ENCODE measurements at places on chromosomes 7 and 10.

- no peak for DNase-seq
These were observed 97.9 kb downstream of the DNAJB6 start for GRCh38 chr7:157434701-157435100.

GRCh38 chr7:44889086-44889781 lies 3.9 kb upstream of the PURB start:
- DNase-seq: no peak

DNA sequence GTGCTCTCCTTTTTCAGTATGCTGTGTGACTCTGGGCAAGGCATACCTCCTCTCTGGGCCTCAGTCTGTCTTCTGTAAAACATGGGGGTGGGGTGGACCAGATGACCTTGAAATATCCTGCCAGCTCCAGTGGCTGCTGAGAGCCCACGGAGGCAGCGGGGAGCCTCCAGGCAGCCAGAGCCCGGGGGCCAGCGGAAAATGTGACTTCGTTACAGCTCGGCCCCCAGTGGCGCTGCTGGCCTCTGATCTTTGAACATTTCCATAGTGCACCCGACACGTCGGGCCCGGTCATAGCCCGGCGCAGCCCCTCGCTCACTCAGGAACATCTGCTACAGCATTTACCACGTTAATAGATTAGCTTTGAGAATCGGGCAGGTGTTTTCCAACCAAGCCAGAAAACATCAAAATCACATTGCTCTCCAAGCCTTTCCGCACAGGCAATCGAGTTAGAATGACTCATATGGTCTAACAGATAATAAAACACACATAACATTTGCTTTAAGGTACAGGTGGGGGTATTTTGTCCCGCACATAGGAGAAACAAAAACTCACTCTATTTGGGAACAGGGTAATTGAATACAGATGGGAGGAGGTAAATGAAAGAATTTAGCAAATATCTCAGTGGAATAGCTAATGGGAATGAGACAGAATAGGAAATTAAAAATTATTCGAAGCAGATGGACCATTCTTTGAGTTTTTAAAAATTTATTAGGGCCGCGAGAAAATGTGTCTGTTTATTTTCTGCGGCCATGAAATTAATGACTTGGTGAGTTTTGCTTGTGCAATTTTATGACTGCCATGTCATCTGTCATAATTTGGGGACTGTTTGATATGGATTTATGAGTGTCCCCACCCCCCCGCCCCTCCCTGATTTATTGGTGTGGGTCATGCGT lies 26.3 kb upstream of the COMTD1 start:
- DNase-seq: no peak

- DNase-seq: no peak
These were observed 303.6 kb upstream of the AKR1E2 start for GRCh38 chr10:4522296-4523000.

GRCh38 chr10:44242091-44242490 lies 142.8 kb downstream of the CXCL12 start:
- DNase-seq: no peak

- DNase-seq: no peak
These were observed 19.6 kb downstream of the SVIL start for GRCh38 chr10:29615195-29615594.

GRCh38 chr7:159061674-159062212 lies 82.9 kb downstream of the VIPR2 start:
- DNase-seq: no peak

GRCh38 chr7:134811765-134812164 lies 32.3 kb downstream of the CALD1 start:
- no peak for DNase-seq

DNA sequence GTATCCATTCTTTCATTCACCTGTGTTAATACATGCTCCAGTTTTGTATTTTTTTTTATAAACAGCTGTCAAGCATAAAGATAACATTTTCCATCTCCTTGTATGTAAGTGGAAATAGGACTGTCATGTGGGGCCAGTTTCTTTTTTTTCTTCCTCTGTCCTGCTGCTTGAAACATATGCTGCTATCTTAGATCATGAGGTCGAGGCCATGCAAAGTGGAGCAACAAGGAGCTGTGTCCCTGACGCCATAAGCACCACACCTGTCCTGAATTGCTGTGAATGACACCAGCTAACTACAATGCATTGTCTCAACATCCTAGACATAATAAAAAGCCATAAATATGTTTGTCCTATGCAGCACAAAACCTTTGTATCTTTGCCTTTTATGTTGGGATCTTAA lies 37.7 kb upstream of the SLC26A4 start:
- DNase-seq: no peak

DNA sequence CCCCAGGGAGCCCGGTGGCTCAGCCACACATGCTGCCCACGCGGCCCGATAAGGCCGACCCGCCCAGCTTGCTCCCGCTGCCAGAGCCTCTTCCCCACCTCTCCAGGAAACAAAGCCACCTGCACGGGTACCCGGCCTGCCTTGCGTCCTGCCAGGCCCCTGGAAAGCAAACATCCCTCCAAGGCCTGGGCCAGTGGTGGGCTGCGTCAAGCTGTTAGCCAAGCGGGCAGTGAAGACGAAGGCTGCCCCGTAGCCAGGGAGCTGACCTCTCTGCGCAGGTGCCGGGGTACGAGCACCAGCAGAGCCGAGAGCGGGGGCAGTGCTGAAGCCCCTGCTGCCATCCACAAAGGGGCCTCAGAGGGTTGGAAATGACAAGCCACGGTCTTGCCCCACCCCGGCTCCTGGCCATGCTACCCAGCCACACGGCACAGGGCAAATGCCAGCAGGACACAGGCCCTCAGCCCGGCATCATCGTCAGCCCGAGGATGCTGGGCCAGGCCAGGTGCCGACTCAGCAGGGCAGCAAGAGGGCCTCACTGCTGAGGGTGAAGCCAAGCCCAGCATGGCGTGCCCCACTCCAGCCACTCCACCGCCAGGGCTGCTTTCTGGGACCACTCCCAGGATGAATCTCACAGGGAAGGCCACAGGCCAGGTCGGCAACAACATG lies 140.0 kb downstream of the PTPRN2 start:
- DNase-seq: no peak

DNA sequence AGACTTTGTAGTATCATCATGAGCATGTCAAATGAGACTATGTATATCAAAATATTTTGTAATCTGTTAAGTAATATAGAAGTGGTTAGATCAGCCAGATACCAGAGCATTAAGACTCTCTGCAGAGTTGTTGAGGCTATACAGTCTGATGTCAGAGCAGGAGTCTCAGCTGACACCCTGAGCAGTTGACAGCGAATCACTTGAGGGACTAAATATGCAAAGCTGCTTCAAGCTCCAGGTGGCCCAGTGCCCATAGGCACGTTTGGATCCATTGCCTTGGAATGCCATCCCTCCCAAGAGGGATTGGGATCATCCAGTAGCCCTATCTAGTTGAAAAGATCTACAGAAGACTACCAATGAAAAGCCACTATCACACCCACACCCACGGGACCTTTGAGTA lies 210.2 kb downstream of the TAX1BP1 start:
- no peak for DNase-seq

Measured in H4 (cell line).